ENCODE measurements at places on chromosomes 2 and 18.

GRCh38 chr18:73563901-73564472, 583.6 kb downstream of the FBXO15 start:
- DNase-seq: no peak

GRCh38 chr2:62964050-62964449, 86.6 kb upstream of the OTX1 start:
- no peak for DNase-seq

- no peak for DNase-seq
These were observed 60.1 kb downstream of the RDH14 start for GRCh38 chr2:18500333-18500732.

DNA sequence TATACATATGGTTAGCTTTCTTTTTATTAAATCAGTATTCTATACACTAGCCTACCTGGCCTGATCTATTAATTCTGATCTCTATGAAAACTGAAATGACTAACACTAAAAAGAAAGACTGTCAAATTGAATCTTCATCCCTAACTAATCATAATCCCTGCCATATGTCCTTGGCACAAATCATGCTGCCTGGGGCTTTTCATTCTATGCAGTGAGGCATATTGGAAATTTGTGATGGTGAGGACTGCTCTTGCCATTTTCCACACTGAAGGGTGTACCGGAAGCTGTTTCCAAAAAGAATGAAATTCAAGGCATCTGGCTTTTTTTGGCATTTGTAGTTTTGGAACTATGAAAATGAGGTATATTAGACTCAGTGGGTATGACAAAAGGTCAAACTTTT, 39.7 kb downstream of the RAPGEF4 start:
- DNase-seq: no peak

- DNase-seq: no peak
These were observed 57.2 kb downstream of the RAD51AP2 start for GRCh38 chr2:17461087-17461475.

DNA sequence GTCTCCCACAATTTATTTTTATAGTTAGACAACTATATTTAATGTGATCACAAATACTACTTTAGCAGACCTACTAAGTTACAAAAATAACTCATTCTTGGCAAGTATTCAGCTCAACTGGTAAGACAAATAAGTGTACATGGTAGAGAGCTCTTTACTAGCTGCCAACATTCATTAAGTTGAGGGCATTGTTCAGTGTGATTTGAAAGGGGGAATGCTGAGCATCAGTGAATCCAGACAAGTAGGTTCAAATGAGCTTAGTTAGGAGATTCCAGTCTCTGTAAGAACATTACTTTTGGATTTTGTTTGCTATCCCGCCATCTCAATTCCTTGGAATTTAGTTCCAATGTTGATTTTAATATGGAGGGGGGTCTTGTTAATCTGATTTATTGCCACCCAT, 187.3 kb upstream of the LYPD1 start:
- no peak for DNase-seq

DNA sequence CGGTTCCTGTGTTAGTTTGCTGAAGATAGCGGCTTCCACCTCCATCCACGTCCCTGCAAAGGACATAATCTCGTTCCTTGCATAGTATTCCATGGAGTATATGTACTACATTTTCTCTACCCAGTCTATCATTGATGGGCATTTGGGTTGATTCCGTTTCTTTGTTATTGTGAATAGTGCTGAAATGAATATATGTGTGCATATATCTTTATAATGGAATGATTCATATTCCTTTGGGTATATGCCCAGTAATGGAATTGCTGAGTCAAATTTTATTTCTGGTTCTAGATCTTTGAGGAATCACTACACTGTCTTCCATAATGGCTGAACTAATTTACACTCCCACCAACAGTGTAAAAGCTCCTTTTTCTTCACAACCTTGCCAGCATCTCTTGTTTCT, 255.4 kb upstream of the CDH2 start:
- no peak for DNase-seq
